GM12891 (cell line): ENCODE measurements at places on chromosomes 6 and 20.

GRCh38 chr20:21100578-21101452 is 5.3 kb downstream of the LINC00237 start:
- no peak for DNase-seq

DNA sequence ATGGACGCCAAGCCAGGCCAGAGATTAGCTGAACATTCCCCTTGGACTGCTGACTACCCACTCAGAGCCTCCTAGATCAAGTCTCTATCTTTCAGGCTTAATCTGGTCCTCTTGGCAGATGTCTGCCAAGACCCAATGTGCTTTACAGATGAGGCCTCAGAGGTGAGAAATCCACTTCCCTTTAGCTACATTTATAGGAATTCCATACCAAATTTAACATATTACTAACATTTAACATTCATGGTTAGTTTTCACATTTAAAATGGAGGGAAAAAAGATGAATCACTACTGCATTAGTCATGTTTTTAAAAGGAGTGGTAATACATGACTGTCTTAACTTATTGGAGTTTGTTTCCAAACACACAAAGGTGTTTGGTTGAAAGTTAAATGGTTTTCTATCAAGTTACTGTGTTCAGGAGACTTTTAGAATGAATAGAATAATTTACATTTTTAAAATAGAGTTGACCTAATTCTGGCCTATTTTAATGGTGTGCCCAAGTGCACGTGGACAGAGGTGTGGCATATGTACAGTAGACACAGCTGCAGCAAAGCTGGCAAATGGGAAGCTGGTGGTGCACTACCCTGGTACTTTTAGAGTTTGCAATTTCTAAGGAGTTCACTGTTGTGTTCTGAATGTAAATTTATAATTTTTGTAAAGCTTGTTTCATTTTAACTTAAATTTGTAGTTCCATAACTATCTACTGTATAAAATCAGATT is 41.9 kb upstream of the CALHM6 start:
- no peak for DNase-seq

DNA sequence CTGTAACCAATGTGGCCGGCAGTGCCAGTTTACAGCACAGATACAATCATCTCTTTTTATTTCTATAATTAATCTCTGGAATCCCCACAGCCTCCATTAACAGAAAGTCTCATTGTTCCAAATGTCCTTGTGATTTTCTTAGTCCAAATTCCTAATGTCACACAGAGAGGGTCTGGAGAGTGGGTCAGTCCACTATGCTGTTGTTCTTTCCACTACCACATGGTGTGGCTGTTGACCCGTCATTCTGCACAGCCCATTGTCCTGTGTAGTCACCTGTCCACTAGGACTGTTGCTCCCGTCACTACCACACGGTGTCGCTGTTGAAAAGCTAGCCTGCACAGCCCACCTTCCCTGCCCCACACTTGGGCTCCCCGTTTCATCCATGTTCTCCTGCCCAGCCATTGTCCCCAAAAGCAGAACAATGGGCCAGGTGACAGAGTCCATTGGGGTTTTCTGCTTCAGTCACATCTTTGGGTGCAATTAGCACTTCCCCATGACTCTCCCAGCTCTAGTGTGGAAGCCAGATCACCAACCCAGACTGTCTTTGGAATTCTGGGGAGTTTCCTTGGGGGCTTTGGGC is 8.6 kb upstream of the LBP start:
- DNase-seq: no peak

GRCh38 chr20:20014659-20015058 is 2.5 kb upstream of the NAA20 start:
- DNase-seq: no peak

GRCh38 chr6:148564494-148565035 is 182.3 kb upstream of the UST start:
- no peak for DNase-seq

GRCh38 chr6:20907486-20908071 is 373.3 kb downstream of the CDKAL1 start:
- no peak for DNase-seq

DNA sequence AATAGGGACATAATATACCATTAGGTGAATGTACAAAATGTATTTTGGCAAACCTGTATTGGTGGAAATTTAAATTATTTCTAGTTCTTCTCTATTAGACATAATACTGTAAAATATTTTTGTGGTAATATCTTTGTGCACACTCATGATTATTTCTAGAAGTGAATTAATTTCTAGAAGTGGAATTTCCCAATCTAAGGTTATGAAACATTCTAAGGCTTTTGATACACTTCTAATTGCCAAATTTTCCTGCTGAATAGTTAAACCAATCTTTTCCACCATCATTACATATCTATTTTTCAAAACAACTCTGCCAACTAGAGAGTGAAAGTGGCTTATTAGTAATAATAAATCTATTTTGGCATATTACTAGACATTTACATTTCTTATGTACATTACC is 1.8 kb upstream of the CCND3 start:
- no peak for DNase-seq

- DNase-seq: no peak
Measured at GRCh38 chr6:8017276-8017701, 46.9 kb downstream of the BLOC1S5 start.

DNA sequence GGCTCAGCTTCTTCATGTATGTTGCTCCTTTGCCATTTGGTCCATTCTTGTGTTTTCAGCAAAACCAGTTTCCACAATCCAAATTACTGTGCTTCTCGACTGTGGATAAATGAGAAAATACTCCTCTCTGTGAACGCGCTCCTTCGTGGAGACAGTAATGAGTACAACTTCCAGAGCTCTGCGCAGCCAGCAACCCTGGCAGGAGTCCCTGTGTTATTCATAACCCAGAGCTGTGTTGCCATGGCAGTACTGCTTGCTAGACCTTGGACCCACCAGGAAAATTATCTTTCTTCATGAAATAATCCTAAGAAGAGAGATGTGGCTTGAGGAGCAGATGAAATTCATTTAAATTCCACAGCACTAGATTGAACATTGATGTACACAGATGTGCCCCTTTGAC is 73.7 kb downstream of the SLC22A3 start:
- DNase-seq: no peak

- DNase-seq: no peak
Measured at GRCh38 chr6:105651969-105652368, 249.1 kb upstream of the PREP start.

- peak; percentile 15 for DNase-seq
Measured at GRCh38 chr6:36443471-36444428, 950 bp downstream of the KCTD20 start.

GRCh38 chr6:111430605-111431376 is 52.2 kb downstream of the REV3L start:
- DNase-seq: no peak

DNA sequence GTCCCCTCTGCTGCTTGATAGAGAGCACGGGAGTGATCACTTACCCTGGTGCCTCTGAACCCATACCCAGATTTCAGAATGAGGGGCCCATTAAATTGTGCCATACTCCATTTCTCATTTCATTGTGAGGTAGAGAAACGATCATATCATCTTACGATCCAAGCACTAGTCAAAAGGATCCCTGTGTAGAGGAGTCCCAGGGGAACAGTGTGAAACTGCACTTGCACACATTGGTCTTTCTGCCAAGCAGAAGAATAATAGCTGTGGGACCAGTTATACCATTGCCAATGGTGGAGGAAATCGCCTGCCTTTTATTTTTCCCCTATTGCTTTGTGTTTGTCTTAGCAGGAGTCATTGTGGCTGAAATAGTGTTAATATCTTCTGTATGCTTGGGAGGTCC is 161.9 kb downstream of the FARS2 start:
- no peak for DNase-seq

DNA sequence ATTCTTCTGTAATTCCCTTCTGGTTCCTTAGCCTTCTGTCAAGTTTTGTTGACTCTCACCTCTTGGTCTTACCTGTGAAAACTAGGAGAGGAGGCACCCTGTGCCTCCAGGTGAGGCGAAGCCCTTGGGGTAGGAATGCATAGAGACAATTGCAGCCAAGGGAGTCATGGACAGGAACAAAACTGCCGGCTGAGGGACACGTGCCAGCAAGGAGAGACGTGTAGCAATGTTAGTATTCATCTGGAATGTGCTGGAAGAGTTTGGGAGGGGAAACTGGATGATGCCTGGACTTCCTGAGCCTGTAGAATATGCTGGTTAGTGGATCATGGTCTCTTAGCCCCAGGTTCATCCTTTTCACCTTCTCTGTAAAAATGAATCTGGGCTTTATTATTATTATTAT is 3.9 kb upstream of the TIAM2 start:
- no peak for DNase-seq

- DNase-seq: no peak
Measured at GRCh38 chr6:136371959-136372358, 82.3 kb upstream of the BCLAF1 start.

DNA sequence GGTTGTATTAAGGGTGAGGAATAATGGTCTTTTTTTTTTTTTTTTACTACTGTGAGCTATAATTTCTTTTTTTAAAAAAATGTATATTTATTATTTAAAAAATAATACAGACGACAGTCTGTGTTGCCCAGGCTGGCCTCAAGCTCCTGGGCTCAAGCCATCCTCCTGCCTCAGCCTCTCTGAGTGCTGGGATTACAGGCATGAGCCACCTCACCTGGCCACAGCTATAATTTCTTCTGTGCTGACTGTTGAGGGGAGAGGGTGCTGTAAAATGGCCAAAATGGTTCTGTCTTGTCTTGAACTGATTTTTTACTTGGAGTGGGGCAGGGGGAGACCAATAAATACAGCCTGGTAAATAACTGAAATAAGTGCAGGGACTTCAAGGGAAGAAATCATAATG is 3.6 kb downstream of the SRSF3 start:
- no peak for DNase-seq

- DNase-seq: no peak
Measured at GRCh38 chr20:37123441-37123840, 27.6 kb upstream of the RBL1 start.

- no peak for DNase-seq
Measured at GRCh38 chr6:168013250-168013915, 15.9 kb downstream of the KIF25 start.

- DNase-seq: no peak
Measured at GRCh38 chr6:15485936-15486335, 176.9 kb downstream of the DTNBP1 start.

- DNase-seq: no peak
Measured at GRCh38 chr20:4681991-4682401, 39.7 kb upstream of the PRND start.

GRCh38 chr6:116405652-116406356 is 35.1 kb downstream of the DSE start:
- DNase-seq: no peak

DNA sequence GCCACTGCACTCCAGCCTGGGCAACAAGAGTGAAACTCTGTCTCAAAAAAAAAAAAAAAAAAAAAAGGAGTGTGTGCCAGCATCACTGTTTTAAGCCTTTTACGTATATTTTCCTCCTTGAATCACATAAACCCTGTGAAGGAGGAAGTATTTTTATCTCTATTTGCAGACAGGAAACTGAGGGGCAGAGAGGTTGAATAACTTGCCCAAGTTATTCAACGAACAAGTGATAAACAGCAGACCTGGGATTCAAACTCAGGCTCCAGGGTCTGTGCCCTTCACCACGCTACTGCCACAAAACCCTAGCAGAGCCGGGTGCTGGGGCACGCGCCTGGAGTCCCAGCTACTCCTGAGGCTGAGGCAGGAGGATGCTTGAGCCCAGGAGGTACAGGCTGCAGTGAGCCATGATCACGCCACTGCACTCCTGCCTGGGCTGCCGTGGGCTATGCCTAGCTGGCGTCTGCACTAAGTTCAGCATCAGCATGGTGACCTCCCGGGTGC is 9.4 kb upstream of the AVP start:
- DNase-seq: no peak

- no peak for DNase-seq
Measured at GRCh38 chr6:108650781-108651180, 90.1 kb downstream of the FOXO3 start.

DNA sequence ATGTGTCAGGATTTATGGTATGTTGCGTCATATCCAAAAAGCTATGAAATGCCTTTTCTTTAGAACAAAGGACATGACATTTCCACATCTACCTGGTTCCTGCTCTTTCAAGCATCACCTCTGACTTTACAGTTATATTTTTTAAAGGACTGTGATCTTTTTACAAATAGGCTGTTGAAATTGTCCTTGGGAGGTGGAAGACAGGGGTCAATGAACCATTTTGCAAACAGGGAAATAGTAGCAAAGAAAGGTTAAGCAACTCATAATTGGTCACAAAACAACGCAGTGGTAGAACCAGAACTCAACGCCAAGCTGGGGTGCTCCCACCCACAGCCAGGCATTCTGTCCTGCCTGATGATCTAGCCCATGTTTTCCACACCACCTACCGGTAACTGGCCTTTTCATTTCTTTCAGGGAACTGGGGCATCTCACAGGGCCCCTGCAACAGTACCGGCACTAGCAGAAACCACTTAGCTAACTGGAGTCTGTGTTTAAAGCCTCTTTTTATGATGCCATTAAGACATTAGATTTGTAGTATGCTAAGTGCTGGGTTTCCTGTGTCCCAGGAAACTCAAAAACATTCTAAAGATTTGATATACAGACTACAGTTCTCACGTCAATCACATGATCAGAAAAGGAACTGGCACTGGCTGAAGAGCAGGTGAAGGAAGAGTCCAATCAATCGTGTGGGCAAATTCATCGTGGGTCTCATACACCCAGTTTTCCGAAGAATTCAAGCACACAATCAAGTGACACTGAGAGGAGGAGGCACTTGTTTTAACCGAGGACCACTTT is 13.9 kb downstream of the ZNF217 start:
- DNase-seq: no peak

DNA sequence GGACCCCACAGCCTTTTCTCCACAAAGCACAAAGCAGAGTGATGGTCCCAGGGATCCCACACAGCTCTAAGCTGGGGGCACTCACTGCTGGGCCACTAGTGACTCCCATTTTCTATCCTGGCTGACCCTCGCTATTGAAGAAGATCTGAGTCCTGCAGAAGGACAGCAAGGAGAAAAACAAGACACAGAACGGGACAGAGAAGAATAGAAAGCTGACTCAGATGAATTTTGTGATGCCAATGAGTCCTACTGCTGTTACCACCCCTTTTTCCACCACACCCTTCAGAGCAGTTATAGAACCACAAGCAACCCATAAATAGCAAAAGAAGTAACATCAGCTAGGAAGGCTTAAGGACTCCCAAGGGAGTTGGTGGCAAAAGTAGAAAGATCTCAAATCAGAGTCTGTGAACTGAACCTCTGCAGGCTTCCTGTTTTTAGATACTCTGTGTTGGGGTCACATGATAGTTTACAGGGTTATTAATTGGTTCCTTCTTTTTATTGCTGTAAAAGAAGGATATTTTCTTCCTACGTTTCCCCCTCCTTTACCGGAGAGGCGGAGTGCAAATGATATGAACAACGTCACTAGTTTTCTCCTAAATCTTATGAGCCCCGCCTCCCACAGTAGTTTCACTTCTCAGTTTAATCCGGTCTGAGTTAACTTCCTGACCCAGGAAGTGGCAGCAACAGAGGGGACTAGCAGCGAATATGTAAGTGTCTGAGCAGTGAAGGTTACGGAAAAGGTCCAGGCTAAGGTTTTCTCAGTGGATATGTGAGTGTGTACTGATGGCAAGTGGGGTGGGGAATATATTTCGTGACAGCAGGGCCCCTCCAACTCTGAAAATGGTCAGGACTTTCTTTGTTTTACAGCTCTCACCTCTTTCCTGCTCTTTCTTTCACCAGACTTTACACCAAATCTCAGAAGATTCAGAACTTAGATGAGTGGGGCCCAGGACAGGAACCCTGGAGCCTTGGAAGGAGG is at the start of gene TRIM38:
Gene TRIM38, plus strand, starts transcription at position 654 of the 979 bp plus-strand sequence. CDS start 3,721 bp downstream, outside the sequence.
- DNase-seq: peak; percentile 42

GRCh38 chr6:145015739-145016558 is 719.4 kb downstream of the EPM2A start:
- DNase-seq: peak; percentile 10
